ENCODE measurements at places on chromosomes 12 and 14. TPM values are rescaled to one million over a fixed set of nuclear protein-coding genes. Genes with fewer than 3 reads are reported as not detected.

RAD9B gene
- 0.22 TPM for total RNA-seq

GRIP1 gene
- total RNA-seq, result 1.6 TPM

CLEC1B gene
- total RNA-seq, result not detected

FGF6 gene
- not detected for total RNA-seq
